ENCODE measurements at places on chromosomes 7 and 10.

DNA sequence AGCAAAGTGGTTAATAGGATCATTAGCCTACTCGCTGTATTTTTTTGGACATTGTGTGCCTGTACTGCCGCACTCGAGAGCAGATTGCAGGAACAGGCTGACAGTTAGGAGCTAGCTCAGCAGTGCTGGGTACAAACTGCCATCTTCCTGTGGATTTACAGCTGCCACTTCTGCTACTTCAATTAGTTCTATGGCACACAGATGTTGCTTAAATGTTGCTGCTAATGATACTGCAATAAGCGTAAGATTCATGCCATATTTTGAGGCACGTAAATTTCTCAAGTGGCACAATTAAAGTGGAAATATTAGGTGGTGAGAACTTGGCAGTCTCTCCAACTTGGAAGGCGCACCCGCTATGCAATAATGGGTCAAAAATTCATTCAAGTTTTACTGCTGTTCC is 171.9 kb downstream of the EBF3 start:
- DNase-seq: no peak

GRCh38 chr10:50605269-50605950 is 18.3 kb downstream of the SGMS1 start:
- DNase-seq: no peak

DNA sequence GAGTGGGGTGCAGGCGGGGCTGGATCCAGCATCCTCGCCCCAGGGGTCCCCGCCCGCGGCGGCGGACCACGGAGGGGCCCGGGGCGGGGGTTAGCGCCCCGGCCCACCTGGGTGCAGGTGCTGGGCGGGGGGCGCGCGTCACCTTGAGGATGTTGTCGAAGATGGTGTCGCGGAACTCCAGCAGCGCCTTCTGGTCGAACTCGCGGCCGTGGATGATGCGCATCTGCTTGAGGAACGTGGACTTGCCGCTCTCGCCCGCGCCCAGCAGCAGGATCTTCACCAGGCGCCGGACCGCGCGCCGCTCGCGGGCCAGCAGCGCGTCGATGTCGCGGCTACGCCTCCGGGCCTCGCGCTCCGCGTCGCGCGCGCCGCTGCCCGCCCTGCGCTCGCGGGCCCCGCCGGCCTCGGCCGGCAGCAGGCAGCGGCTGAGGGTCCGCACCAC is 376 bp downstream of the GNA12 start:
- no peak for DNase-seq

DNA sequence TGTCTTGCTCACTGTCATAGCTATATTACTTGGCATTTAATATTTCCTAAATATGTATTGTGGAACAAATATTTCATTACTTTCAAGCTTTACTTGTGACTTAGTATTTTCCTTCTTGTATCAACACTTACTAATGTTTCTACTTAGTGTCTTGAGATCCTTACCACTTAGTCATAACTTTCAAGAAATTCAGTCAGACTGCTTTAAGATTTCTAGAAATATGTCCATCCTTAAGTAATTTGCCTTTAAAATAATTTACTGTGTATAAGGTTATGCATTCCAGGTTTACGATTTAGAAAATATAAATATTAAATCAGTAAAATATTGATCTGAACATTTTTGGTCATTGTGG is 87.3 kb upstream of the CSTF2T start:
- DNase-seq: no peak

- no peak for DNase-seq
Observed at GRCh38 chr7:157177333-157177982, 38.7 kb downstream of the UBE3C start.

DNA sequence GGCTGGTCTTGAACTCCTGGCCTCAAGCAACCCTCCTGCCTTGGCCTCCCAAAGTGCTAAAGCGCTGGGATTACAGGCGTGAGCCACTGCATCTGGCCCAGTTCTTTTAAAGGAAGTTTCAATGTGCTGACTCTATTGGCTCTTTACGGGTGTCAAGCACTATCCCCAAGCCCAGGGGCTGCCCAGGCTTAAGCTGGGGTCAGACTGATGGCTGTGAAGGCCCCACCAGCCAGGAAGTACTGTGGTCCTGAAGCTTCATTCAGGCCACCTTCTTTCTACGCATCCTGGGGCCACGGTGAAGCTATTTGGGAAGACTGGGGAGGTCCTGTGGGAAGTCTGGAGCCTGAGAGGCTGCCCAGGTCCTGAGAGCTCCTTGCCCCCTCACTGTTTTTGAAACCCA is 8.0 kb downstream of the GPR15LG start:
- DNase-seq: no peak

GRCh38 chr10:70544431-70545340 is 57.9 kb downstream of the PRF1 start:
- no peak for DNase-seq

GRCh38 chr7:158428131-158428836 is 159.3 kb downstream of the PTPRN2 start:
- no peak for DNase-seq

DNA sequence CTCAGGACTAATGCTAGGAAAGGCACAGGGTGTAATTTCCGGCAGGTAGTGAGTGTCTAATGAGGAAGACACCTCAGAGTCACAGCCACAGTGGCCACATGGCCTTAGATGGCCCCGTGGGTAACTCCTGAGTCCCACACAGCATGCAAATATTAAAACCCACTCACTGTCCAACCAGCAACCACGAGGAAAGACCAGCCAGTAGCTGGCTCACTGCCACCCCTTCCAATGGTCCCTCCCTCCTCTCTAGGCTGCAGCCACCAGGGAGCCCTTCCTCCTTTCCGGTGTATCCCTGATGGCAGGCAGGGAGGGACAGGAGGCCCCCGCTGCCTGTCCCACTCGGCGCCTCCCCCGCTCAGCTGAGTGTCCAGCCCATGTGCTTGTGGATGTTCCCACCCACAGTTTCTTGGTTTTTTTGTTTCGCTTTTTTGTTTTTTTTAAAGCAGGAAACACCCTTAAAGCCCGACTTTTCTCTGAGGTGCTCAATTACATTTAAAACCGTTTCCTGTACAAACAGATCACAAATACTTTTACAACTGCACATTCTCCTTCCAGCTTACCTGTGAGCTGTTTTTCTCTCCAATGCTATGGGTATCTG is 9.2 kb downstream of the BNIP3 start:
- no peak for DNase-seq

- DNase-seq: no peak
Observed at GRCh38 chr7:1900847-1901246, 230.8 kb downstream of the ELFN1 start.

DNA sequence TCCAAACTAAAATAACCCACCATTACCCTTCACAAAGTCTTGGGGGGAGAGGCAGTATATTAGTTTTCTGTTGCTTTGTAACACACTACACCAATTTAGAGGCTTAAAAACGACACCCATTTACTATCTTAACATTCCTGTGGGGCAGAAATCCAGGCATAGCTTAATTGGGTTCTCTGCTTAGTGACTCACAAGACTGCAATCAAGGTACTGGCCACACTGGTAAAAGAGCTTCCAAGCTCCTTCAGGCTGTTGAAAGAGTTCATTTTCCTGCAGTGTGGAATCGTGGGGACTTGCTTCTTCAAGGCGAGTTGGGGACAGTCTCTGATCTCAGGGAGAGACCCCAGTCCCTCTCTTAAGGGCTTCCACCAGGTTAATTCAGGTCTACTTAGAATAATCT is 139.1 kb downstream of the XPNPEP1 start:
- DNase-seq: no peak

GRCh38 chr7:123635551-123636359 is 19.9 kb upstream of the LMOD2 start:
- DNase-seq: no peak

DNA sequence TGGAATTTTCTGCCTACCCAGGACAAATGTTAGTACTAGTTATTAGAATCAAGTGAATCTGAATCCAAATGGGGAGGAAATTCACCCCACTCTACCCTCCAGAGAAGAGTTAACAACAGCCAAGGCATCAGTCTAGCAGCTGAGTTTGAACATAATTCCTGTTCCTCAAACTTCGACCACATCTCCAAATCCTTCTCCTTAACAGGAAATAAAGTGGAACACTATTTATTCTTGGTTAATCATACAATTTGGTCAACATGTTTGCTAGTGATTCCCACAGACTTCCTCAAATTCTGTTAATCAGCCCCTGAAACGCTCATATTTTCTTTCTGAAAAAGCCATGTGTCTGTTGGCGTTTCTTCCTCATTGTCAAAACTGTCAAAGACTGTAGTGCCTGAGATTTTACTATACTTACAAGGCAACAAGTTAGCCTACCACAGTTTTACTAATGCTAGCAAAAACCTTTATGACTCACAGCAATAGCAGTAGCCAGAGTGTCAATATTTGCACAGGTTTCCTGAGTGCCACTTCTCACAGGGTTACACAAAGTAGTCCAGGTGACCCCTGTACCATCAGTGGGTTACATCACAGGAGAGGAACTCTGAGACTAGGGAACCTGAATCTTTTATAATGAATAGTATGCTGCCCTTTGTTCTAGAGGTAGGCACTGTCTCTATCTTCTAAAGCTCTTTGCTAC is 202.9 kb downstream of the GRM3 start:
- DNase-seq: no peak

GRCh38 chr7:64849250-64849923 is 53.7 kb upstream of the ZNF273 start:
- no peak for DNase-seq

GRCh38 chr7:151673216-151673615 is 153.5 kb upstream of the RHEB start:
- DNase-seq: no peak

DNA sequence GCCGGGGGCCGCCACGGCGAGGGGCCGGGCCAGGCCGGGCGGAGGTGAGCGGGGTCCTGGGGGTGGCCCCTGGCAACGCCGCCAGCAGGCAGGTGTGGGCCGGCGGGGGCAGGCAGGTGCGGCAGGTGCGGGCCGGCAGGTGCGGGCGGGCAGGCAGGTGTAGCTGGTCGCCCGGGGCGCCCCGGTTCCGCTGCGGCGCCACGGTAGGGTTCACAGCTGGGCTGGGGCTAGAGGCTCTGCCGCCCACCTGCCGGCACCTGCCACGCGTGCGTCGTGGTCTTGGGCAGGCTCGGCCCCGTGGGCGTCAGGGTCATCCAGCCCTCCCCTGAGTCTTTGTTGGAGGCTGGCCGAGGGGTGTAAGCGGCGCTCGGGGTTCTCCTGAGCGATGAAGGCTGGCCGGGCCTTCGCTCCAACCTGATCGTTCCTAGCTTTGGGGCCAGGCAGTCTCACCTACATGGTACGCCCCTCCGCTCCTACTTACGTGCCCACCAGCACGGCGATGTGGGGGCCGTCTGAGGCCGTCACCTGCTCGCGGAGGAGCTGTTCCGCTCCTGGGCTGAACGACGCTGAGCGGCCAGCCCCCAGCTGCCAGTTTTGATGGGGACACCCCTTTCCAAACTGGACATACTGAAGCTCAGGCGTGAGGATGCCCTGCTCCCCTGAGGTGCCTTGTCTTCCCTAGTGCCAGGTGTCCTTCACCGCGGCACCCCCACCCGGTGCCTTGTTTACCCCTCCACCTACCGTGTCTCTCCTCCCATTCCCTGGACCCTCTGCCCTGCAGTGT is 493 bp downstream of the ZMIZ2 start:
- DNase-seq: no peak

GRCh38 chr10:72263613-72264241 is 10.0 kb upstream of the DDIT4 start:
- no peak for DNase-seq

- no peak for DNase-seq
Observed at GRCh38 chr10:72098301-72098835, 10.0 kb upstream of the SPOCK2 start.

GRCh38 chr10:55500931-55501559 is 700.0 kb upstream of the PCDH15 start:
- DNase-seq: no peak

DNA sequence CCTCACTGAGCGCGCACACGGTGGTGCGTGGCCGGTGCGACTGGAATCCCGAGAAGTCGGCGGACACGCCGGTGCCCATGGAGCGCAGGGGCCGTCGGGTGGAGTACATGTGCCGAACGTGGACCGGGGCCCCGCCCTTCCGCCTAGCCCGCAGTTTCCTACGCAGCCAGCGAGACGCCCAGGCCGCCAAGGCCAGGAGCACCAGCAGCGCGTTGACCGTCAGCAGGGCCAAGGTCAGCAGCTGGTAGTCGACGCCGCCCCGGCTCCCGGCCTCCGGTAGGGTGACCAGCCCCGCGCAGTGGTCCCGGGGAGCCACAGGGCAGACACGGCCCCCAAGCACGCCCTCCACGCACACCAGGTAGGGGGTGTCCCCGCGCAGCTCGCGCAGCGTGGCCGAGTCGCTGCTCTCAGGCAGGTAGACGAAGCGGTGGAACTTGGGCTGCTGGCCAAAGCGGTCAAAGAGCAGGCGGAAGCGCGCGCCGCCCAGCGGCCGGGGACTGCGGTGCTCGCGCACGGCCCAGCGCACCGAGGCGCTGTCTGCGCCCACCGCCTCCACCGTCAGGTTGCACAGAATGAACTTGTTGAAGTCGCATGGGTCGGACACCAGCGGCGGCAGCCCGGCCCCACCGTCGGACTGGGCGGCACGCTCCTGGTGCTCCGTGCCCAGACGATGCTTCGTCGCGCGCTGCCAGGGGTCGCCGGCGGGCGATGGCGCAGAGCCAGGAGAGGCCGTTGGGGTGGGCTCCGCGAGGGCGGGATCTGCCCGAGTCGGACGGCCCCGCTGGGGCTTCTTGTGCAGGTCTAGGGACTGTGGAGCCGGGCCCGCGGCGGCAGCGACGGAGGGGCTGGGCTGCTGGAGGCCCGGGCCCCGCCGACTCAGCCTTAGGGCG is 2.2 kb downstream of the TRIL start:
- DNase-seq: no peak

DNA sequence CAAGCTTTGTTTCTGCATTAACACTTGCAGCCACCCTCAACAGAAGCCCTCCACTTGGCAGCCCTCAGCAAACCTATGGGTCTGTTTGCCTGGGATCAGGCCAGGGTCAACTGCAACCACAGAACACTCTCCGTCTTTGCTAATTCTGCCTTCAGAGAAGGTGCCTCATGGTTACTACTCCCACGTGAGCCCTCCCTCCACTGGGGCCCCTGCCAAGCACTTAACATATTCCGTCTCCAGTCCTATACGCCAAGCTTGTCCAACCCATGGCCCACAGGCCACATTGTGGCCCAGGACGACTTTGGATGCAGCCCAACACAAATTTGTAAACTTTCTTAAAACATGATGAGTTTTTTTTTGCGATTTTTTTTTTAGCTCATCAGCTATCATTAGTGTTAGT is 54.7 kb downstream of the HSPA12A start:
- no peak for DNase-seq

DNA sequence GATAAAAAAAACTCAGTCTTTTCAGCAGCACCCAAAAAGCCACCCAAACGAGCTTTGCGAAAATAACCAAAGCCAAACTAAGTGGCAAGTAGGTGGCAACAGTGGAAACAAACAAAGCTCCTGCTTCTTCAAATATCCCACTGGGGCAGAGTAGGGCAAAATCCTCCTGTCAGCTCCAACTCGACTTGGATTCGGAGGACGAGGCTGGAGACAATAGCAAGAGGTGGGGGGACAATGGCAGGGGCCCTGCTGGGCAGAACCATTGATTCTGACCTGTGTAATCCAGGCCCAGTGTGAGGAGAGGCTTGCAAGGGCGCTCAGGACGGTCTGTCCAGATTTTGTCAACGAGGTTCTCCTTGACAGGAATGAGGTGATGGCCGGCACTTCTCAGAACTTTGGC is 35.5 kb downstream of the XPNPEP1 start:
- no peak for DNase-seq
